Lung (tissue), 17 donors: ENCODE measurements at places on chromosomes 1 and 21. TPM values are rescaled to one million over a fixed set of nuclear protein-coding genes. Genes with fewer than 3 reads are reported as not detected.

The RIMS3 gene
- 1.3 TPM for polyA plus RNA-seq

The CCDC30 gene
- polyA plus RNA-seq = 5.0 TPM

- H3K4me3 ChIP-seq = no peak overlapping the region
- no peak overlapping the region for H3K27ac ChIP-seq
- H3K4me1 ChIP-seq = no peaks in the 10 kb centered on the region
- DNase-seq = no peak
Observed at GRCh38 chr1:206883160-206883559, 14.1 kb upstream of the IL24 start.

GRCh38 chr1:55700359-55701130 lies 485.4 kb upstream of the USP24 start:
- no peak overlapping the region for H3K27ac ChIP-seq
- H3K4me1 ChIP-seq = peaks cover 41% of the 10 kb centered on the region
- H3K36me3 ChIP-seq = no peaks in the 10 kb centered on the region
- no peak overlapping the region for H3K4me3 ChIP-seq

The GJA9 gene
- polyA plus RNA-seq = 0.04 TPM

The STIL gene
- polyA plus RNA-seq = 0.85 TPM

The ATP1B1 gene
- 114 TPM for polyA plus RNA-seq

- no peaks in the 10 kb centered on the region for H3K4me1 ChIP-seq
- H3K4me3 ChIP-seq = no peak overlapping the region
- peak overlapping the region; percentile 70 for H3K27ac ChIP-seq
- peaks cover 10% of the 10 kb centered on the region for H3K36me3 ChIP-seq
Observed at GRCh38 chr1:226990133-226990716, 50.1 kb downstream of the COQ8A start.

DNA sequence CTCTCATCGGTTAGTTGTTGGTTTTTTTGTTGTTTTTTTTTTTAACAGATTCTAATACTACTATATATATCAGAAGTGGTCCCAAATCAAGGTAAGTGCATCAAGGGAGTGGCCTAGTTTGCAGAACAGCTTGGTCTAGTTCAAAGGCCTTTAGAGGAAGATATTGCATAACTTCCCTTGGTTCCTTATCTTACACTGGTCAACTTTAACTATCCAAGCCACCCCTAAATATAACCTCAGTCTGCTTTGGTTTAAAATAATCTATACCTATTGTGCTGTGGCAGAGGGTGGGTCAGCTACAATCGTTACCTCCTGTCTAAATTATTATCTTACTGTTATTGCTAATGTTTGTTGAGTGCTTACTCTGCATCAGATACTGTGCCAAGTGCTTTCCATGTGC lies 6.9 kb downstream of the S100A12 start:
- no peaks in the 10 kb centered on the region for H3K36me3 ChIP-seq
- no peak overlapping the region for H3K27ac ChIP-seq
- no peak overlapping the region for H3K4me3 ChIP-seq
- no peaks in the 10 kb centered on the region for H3K27me3 ChIP-seq

- no peak overlapping the region for H3K4me3 ChIP-seq
- peaks cover 10% of the 10 kb centered on the region for H3K4me1 ChIP-seq
- H3K27ac ChIP-seq = no peak overlapping the region
- DNase-seq = no peak
Observed at GRCh38 chr1:39895731-39896480, 5.8 kb downstream of the MYCL start.

DNA sequence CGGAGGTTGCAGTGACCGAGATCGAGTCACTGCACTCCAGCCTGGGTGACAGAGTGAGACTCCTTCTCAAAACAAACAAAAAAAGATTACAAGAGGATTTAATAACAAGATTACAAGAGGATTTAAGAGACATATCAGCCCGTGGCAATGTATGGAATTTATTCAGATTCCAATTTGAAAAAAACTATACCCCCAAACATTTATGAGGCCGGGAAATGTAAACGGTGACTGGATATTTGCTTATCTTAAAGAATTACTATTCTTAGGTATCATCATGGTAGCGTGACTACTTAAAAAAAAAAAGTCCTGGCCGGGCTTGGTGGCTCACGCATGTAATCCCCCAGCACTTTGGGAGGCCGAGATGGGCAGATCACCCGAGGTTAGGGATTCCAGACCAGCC lies 21.2 kb upstream of the ELK4 start:
- H3K27me3 ChIP-seq = no peaks in the 10 kb centered on the region
- no peak overlapping the region for H3K4me3 ChIP-seq
- no peak for DNase-seq
- no peak overlapping the region for H3K27ac ChIP-seq

DNA sequence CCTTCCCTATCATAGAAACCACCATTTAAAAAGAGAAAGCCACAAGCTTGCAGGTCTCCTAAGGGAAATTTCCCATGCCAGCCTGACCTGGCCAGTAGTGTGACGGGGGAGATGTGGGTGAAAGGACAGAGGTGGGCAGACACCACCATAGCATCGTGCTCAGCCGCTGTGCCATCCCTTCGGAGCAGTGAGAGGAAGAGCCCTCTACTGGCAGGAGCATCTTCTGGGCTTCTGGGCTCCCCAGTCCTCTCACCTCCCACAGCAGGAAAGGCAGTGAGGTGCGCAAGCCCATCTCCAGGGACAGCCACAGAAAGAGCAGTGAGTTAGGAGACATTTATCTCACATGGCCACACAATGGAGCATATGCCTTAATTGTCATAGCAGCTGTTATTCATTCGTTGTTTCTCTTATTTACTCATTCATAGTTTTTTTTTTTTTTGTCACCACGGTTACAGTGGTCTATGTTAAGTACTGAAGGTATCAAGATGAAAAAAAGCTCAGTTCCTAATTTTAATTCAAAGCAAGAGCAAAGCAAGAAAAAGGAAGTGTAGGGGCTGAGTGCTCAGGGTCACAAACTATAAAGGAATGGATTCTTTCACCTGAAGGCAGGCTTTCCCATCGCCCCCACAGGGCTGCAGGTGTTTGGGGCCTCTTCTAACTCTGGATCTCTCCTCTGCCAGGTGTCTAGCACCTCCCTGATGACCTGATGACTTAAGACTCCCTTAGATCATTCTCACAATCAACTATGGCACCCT lies 48.8 kb upstream of the CAMK1G start:
- DNase-seq = no peak
- H3K36me3 ChIP-seq = no peaks in the 10 kb centered on the region
- peaks cover 5% of the 10 kb centered on the region for H3K27me3 ChIP-seq
- peaks cover 2% of the 10 kb centered on the region for H3K4me1 ChIP-seq
